Naive thymus-derived CD4-positive, alpha-beta T cell (primary cell): ENCODE measurements at places on chromosomes 11 and 22.

DNA sequence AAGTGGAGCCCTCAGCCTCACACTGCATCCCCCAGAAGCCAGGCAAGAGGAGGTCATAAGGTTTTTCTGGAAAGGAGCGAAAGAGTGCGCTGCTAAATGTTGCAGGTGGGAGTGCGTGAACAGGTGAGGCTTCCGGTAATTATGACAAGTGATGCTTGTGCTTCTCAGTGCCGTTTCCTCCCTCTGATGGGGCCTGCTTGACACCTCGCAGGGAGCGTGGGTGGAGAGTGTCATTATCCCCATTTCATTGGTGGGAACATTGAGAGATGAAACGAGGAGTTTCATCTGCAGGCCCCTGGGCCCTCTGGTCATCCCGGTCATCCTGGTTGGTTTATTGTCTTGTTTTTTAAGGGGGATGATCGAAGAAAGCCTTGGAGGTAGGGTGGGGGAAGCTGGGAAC lies 57.5 kb downstream of the BCR start:
- DNase-seq, result no peak

DNA sequence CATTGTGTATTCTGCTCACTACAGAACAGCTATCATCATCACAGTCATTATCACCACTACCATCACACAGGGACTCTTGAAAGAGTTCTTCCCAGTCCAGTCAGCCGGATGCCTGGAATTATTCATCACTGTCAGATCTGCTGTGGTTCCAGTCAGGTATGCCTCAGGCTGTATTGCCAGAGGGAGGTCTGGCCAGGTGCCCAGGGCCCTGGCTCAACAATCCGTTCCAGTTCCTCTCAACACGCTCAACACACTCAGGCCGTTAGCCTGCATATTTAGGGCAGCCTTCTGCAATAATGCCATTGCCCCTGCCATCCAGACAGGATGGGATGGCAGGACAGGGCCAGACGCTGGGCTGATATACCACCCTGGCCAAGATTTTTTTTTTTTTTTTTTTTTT lies 28.6 kb upstream of the RASL10A start:
- DNase-seq, result no peak

DNA sequence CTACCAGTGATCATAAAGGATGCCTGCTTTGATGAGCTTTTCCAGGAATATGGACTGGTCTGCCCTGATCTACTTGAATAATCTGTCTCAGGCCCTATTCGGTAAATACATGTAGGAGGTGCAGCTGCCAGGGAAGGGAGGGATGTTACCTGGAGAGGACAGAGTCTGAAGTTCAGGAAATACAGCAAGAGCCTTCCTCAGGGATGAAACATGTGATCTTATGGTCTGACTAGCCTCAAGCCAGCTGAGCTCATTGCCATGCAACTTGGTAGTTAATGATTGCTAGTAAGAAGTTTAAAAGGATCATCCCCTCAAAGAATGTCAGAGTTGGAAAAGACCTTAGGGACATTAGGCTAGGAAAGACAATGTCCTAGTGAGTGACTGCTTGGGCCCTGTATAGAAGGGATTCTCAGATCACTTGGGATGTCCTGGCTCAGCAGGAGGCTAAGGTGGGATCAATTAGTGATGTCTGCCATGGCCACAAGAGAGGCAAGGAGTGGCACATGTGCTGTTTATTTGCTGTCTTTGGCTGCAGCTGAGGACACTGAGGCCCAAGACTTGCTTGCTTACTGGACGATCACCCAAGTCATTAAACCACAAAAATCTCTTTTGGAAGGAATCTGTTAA lies 18.5 kb downstream of the PTPRJ start:
- no peak for DNase-seq

- no peak for DNase-seq
Measured at GRCh38 chr11:83648610-83649527, 362.7 kb upstream of the CCDC90B start.

- DNase-seq, result no peak
Measured at GRCh38 chr22:49965091-49966040, 4.8 kb downstream of the PIM3 start.
